Inflammatory macrophage treated with lipopolysaccharide for 4 hours (primary cell): ENCODE measurements at places on chromosomes 3 and 15.

GRCh38 chr3:12307136-12307535 is 18.3 kb downstream of the PPARG start:
- no peak for DNase-seq

- no peak for DNase-seq
Measured at GRCh38 chr15:31503758-31504461, 177.3 kb downstream of the KLF13 start.

GRCh38 chr3:150096700-150097587 is 126.2 kb upstream of the PFN2 start:
- no peak for DNase-seq

DNA sequence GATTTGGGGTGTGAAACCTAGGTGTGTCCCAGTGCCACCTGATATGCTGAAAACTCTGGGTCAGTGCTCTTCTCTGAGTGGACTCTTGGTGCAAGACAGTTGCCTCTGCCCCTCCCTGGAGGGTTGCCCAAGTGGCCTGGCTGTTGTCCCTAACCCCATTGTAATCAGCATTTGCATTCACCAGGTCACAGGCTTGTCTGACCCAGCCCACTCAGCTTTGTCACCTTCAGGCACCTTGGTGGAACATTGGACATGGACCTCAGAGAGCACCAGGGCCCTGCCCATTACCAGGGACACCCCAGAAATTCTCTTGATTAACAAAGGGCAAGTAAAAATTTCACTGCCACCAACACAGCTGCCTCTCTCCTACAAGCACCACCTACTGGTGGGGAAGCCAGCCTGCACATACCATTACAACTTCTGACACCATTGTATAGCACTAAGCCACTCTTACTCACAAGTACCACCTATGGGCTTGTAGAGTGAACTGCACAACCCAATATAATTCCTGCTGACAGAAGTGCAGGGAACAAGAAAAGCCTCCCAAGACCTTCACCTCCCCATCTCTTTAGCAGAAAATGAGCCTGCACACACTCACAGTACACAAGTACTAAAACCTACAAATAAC is 324.6 kb downstream of the EPHA6 start:
- no peak for DNase-seq

- DNase-seq = no peak
Measured at GRCh38 chr3:15731024-15731423, 66.8 kb downstream of the ANKRD28 start.
